ENCODE measurements at places on chromosomes 5 and 9. TPM values are rescaled to one million over a fixed set of nuclear protein-coding genes. Genes with fewer than 3 reads are reported as not detected.
A peak's percentile ranks its signal among the peaks of the same experiment; 100 is the strongest.

The LHX3 gene
- not detected for total RNA-seq

- DNase-seq: peak; percentile 87
Measured at GRCh38 chr9:87711857-87712800, 13.8 kb upstream of the CTSL start.

The SLF1 gene
- 14.3 TPM for total RNA-seq

- DNase-seq: no peak
Measured at GRCh38 chr5:142156839-142157463, 48.4 kb downstream of the NDFIP1 start.

The AFAP1L1 gene
- 239 TPM for total RNA-seq

The FOXD4 gene
- total RNA-seq: 0.19 TPM

- no peak for DNase-seq
Measured at GRCh38 chr5:129804705-129805104, 56.8 kb downstream of the MINAR2 start.

DNA sequence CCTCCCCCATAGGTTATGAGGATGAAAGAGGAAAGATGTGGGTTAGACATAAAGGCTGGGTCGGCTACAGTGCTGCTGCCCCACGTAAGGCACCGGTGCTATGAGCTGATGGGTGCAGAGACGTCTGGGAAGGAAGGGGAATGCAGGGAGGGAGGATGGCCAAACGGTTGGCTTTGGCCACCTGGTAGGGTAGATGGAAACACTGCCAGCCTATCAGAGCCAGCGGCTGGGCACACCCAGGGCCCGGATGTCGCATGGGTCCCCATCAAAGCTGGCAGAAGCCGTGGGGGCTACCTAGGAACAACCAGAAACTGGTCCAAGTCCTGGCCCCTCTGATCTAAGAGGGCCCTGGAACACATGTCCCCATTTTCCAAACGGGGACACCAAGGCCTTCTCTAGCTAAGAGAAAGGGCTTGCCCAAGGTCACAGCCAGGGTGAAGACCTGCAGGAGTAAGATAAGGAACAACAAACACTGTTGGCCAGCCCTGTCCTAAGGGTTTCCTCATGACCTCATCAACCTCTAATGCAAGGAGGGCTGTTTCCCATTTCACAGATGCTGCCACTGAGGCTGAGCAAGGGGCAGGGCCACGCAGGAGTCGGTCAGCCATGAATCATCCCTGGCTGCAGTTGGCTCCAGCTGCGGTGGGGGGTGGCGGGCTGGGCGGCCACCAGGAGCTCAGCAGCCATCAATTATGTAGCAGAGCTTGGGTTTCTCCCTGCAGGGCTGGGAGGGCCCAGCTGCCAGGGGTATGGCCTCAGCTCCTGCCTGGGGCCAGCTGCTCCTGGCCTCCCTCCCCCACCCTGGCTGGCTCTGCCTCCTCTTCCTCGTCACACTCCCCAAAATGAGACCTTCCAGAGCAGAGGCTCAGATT is 4.9 kb downstream of the SH3GLB2 start:
- peak; percentile 97 for DNase-seq

GRCh38 chr5:67308988-67309688 is 112.5 kb upstream of the CD180 start:
- no peak for DNase-seq

- no peak for DNase-seq
Measured at GRCh38 chr5:22079566-22079965, 773.6 kb downstream of the CDH12 start.

The TMEM267 gene
- 23.8 TPM for total RNA-seq

DNA sequence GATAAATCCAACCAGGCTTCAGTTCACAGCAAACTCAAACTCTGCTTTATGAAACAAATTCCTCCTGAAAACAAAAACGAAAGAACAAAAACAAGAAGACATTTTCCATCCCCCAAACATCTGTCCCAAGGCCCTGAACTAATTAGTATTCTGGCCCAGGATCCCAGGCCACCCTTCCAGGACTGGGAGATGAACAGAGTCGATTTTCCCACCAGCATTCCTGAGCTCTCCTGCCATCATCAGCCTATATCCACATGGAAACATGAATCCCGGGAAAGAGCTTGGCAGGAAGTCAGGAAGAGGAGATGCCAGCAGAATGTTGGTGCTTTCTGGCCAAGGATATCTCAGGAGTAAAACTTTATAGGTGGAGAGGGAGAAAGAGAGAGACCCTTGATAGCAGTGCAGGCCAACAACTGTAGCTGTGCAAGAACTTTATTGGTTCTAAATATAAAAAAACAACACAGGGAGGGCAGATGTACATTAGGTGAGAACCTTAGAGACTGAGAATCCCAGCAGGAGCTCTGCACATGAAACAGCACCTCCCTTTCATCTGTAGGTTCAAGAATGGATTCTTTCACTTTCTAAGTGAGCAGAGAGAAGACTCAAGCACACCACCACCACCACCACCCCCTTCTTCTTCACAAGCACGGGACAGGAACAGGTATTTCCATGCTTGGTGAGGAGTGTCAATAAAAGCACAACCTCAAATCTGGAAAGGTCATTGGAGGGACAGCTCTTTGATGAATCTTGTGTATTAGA is 190.7 kb upstream of the TAS2R1 start:
- no peak for DNase-seq

- DNase-seq: peak; percentile 82
Measured at GRCh38 chr9:114894609-114895433, 35.6 kb downstream of the TNFSF8 start.

DNA sequence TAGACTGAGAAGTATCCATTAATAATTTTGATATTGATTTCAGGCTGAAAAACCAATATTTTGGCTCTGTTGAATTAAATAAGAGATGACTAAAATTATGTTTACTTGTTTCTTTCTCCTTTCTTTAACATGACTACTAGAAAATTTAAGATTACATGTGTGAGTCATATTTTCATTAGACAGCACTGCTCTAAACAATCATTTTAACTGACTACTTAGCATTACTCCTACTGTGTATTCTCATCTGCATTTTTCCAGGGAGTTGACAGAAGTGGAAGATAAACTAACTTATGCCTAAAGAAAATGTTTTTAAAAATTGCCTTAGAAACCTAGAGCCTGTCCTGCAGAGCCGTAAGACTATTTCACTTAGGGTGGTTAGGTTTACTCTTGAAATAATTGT is 29.1 kb downstream of the TNC start:
- DNase-seq: no peak

The EIF4E1B gene
- total RNA-seq: not detected

DNA sequence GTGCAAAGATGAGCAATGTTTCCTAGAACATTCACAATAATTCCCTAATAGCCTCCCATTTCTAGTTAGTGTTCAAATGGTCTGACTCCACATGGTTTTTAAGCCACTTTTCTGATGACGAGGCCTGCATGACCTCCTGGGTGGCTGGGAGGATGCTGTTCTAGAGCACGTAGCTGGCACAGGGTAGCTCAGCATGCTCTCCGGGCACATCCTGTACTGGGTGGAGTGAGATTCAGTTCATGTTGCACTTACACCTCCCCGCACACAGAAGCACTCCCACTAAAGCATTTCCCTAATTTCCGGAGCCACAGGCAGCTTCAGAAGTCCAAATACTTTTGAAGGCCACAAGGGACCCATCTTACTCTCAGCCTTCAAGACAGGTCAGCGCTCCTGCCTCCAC is 159.8 kb upstream of the LHFPL2 start:
- no peak for DNase-seq

The TTC16 gene
- 0.05 TPM for total RNA-seq

DNA sequence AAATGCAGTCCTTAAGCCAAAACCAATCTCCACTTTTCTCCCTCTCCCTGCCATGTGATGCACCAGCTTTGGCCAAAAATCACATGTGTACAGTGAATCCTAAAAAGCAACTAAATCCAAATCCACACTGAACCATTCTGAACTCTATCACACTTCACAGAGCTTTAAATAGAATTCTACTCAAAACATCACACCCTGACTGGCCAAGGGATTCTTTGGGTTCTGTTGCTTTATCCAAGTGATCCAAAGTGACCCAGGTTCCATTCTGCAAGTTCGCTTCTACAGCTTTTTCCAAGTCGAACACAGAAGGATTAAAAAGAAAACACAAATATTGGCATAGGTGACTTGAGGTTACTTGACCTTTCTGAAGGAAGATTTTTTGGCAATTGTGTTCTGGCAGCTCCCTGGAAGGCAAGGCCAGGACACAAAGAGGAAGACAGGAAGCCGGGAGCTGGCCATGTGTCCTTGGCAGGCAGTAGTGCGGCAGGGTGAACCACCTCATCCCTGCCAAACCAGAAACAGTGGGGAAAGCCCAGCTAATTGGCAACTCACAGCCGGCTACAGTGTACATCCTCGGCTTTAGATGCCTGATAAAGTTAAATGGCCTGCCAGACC is 115.0 kb downstream of the NFIB start:
- peak; percentile 49 for DNase-seq

The FER gene
- 13.9 TPM for total RNA-seq

- DNase-seq: no peak
Measured at GRCh38 chr9:3004572-3004971, 160.7 kb upstream of the PUM3 start.

- no peak for DNase-seq
Measured at GRCh38 chr5:173765029-173765644, 123.0 kb upstream of the CPEB4 start.

The GABRA1 gene
- not detected for total RNA-seq

DNA sequence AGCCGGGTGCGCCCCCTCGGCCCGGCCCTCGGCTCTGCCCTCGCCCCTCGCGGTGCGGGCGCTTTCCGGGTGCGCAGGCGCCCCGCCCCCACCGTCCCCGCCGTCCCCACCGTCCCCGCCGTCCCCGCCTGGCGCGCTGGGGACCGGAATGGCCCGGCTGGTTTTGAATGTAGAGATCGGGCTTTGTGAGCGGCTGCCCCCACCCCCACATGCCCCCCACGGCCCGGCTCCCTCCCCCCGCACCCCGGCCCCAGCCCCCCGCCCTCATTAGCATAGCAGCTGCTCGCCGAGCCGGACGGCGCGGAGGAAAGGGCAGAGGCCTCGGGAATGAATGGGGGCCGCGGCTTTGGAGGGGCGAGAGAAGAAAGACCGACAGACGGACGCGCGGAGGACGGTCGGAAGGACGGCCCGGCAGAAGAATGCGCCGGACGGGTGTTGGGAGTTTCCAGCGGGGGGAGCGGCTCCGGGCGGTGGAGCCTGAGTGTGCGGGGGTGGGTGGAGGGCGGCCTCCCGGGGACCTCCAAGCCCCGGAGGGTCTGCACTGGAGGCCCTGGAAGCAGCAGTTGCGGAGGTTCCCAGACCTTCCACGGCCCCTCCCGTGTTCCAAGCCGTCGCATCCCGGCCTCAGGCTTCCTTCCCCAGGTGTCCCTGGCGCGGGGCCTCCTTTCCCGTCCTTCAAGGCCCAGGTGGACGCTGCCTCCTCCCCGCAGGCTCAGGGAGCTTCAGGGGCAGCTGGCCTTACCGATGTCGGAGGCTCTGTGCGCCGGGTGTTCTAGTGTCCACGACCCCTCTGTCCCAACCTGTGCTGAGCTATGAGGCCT is 6.0 kb downstream of the NRARP start:
- DNase-seq: no peak

The OR1J2 gene
- total RNA-seq: not detected

- peak; percentile 8 for DNase-seq
Measured at GRCh38 chr9:74497748-74498620, 849 bp downstream of the RORB start.

DNA sequence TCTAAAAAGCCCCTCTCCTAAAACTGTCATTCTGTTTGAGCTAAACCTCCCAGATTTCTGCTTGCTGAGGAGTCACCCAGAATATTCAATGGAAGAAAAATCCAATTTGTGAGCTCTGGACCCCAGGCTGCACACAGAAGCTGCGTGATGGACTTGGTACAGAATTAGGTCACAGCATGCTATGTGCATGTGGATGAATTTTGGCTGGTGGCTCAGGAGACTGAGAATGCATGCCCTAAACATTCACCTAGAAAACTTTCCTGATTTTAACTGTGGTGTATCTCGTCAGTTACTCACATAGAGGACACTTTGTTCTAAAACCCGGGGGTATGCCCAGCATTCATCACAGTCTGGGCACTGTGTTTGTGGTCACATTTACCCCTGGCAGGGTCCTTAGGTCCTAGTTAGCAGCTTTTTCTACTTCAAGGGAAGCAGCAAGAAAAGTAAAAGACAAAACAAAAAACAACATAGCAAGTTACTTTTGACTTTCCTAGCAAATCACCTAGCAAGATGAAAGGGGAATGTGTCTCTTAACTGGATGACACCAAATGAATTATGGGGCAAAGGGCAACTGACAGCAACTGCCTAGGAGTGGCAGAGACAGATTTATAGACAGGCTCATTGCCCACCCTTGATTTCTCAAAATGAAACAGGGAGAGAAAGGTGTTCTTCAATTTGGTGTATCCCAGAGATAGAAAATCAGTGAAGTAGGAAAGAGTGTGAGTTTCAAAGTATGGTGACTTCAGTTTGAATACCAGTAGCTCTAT is 8.3 kb upstream of the SHROOM1 start:
- DNase-seq: no peak

The ZCCHC7 gene
- total RNA-seq: 21.0 TPM

DNA sequence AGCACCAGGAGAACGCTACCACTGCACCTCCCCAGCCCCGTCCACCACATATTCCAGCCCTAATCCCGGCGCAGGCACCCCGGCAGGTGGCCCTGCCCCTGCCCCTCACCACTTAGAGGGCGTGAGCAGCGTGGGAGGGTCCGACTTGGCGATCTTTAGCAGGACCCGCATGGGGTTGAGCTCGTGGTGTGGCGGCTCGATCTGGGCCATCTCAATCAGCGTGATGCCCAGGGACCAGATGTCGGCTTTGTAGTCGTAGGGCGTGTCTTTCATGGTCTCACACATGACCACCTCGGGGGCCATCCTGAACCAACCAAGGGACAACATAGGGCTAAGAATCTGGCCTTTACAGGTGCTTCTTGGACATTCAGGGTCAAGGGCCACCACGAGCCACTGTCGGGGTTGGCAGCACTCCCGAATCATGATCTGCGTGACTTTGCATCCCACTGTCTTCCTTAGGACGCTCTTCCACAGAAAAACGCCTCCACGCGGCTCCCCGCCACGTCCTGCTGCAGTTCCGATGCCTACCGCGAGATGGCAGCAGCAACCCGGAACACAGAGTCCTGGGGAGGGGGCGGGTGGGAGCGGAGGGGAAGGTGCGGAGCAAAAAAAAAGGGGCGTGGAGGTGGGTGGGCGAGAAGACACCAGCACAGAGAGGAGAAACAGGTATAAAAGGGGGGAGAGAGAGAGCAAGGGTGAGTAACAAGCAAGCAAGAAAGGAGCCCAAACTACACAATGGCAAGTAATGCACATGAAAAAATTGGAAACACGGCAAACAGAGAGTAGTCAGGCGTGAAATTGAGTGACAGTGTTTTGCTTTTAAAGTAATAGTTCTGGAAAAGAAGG is 81.3 kb downstream of the STK10 start:
- peak; percentile 73 for DNase-seq

DNA sequence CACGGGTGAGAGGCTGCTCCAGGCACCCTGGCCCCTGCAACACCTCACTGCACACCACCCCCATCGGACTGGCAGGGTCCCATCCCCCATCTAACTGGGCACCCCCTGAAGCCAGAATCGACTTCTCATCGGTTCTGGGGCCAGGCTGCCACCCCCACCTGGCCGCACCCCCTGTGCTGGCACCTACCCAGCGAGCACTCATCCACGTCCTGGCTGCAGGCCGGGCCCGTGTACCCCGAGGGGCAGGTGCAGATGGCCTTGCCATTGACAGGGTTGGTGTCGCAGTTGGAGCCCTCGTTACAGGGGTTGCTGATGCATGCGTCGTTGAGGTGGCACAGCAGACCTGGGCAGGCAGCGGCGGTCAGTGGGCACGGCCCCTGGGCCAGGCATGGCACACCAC is 27.9 kb downstream of the NOTCH1 start:
- DNase-seq: no peak

GRCh38 chr9:27179245-27179865 is 70.3 kb downstream of the TEK start:
- DNase-seq: no peak

GRCh38 chr5:20618340-20618739 is 630.3 kb upstream of the CDH18 start:
- DNase-seq: no peak

The DAB2 gene
- total RNA-seq: 55.3 TPM
